ENCODE measurements at places on chromosomes 7 and 10. TPM values are rescaled to one million over a fixed set of nuclear protein-coding genes. Genes with fewer than 3 reads are reported as not detected.

GRCh38 chr7:96959135-96959534 is 46.2 kb upstream of the DLX6 start:
- DNase-seq: no peak
- peaks cover 26% of the 10 kb centered on the region for H3K27me3 ChIP-seq
- H3K27ac ChIP-seq: no peak overlapping the region
- H3K4me3 ChIP-seq: no peak overlapping the region
- no peaks in the 10 kb centered on the region for H3K36me3 ChIP-seq
- no peaks in the 10 kb centered on the region for H3K4me1 ChIP-seq

GRCh38 chr10:95542761-95543160 is 18.4 kb downstream of the SORBS1 start:
- H3K4me3 ChIP-seq: no peak overlapping the region
- H3K36me3 ChIP-seq: no peaks in the 10 kb centered on the region
- H3K4me1 ChIP-seq: no peaks in the 10 kb centered on the region
- no peak overlapping the region for H3K27ac ChIP-seq
- DNase-seq: no peak
- H3K27me3 ChIP-seq: no peaks in the 10 kb centered on the region

GRCh38 chr10:28859791-28860190 is 182.5 kb downstream of the BAMBI start:
- peaks cover 9% of the 10 kb centered on the region for H3K27me3 ChIP-seq
- H3K36me3 ChIP-seq: no peaks in the 10 kb centered on the region
- no peak overlapping the region for H3K27ac ChIP-seq
- H3K4me1 ChIP-seq: no peaks in the 10 kb centered on the region
- no peak for DNase-seq

Gene AFAP1L2
- total RNA-seq: 1.4 TPM

Gene RARRES2
- total RNA-seq: not detected

- H3K27me3 ChIP-seq: peaks cover 6% of the 10 kb centered on the region
- H3K36me3 ChIP-seq: no peaks in the 10 kb centered on the region
- DNase-seq: no peak
- H3K4me1 ChIP-seq: no peaks in the 10 kb centered on the region
- no peak overlapping the region for H3K27ac ChIP-seq
These were observed 22.0 kb upstream of the BTRC start for GRCh38 chr10:101331956-101332355.

DNA sequence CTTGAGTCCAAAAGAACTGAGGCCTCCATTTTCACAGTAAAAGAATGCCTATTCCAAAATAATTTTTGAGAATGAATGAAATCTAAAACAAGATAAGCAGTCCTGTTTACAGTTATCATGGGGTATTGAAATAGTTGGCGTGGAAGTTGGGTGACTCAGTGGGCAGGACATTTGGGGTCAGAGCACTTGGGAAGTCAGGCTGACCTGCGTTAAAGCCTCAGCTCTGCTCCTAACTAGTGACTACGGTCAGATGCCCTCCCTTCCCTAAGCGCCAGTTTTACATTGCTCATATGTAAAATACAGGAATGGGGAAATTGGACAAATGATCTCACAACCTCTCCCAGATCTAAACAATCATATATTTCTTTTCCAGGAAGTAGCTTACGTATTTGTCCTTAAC is 2.3 kb upstream of the PAPSS2 start:
- peaks cover 30% of the 10 kb centered on the region for H3K27me3 ChIP-seq
- H3K4me1 ChIP-seq: peaks cover 8% of the 10 kb centered on the region
- H3K27ac ChIP-seq: no peak overlapping the region
- no peaks in the 10 kb centered on the region for H3K36me3 ChIP-seq
- no peak for DNase-seq

Gene RAB18
- total RNA-seq: 44.6 TPM

- no peak overlapping the region for H3K4me3 ChIP-seq
- no peak overlapping the region for H3K27ac ChIP-seq
- DNase-seq: no peak
- H3K36me3 ChIP-seq: no peaks in the 10 kb centered on the region
- H3K4me1 ChIP-seq: no peaks in the 10 kb centered on the region
These were observed 161.5 kb upstream of the ZNF804B start for GRCh38 chr7:88597941-88598425.

DNA sequence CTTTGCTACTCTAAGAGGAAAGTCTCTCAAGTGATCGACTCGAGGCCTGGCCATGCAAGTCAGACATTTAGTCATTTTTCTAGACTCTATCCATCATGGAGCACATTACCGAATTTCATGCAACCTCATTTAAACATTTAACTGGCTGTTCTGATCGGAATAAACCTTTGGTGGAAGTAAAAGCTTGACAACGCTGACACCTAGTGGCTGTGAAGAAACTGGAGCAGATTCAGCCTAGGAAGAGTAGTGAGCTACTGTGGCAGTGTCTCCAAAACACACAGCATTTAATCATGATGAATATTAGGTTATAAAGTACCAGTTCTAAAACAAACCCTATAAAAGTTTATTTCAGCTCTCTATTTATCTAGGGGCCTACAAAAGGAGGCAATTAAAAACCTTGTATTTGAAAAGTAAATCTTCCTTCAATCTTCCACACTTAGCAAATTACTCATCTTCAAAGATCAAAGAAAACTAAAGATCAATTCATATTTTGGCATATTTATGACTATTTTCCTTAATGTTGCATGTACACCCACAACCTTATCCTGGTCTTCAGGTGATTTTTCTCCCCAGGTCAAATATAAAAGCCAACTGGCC is 175.0 kb downstream of the CTNNA3 start:
- H3K4me3 ChIP-seq: no peak overlapping the region
- no peak overlapping the region for H3K27ac ChIP-seq
- H3K4me1 ChIP-seq: no peaks in the 10 kb centered on the region
- H3K36me3 ChIP-seq: no peaks in the 10 kb centered on the region
- peaks cover 3% of the 10 kb centered on the region for H3K27me3 ChIP-seq

Gene TMEM140
- 10.8 TPM for total RNA-seq

DNA sequence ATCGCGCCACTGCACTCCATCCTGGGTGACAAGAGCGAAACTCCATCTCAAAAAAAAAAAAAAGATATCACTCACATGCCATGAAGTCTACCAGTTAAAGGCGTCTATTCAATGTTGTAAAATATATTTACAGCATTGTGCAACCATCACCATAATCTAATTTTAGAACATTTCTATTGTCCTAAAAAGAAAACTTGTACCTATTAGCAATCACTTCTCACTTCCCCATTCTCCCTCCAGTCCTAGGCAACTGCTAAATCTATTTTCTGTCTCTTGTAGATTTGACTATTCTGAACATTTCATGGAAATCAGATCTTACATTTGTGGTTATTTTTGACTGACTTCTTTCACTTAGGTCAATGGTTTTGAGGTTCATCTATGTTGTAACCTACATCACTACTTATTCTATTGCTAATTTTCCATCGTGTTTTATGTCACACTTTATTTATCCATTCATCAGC is 25.2 kb upstream of the OTUD1 start:
- H3K4me3 ChIP-seq: no peak overlapping the region
- H3K27me3 ChIP-seq: peaks cover 2% of the 10 kb centered on the region
- no peak overlapping the region for H3K27ac ChIP-seq
- no peak for DNase-seq

DNA sequence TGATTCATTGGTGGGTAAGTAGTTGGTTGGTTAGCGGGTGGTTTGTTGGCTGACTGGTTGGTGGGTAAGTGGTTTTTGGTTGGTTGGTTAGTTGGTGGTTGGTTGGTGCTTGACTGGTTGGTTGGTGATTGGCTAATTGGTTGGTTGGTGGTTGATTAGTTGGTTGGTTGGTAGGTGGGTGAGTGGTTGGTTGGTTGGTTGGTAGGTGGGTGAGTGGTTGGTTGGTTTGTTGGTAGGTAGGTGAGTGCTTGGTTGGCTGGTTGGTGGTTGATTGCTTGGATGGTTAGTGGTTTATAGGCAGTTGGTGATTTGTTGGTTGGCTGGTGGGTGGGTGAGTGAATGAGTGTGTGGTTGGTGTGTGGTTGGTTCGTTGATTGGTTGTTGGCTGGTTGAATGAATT is 44.2 kb downstream of the CALML3 start:
- peaks cover 32% of the 10 kb centered on the region for H3K4me1 ChIP-seq
- H3K36me3 ChIP-seq: no peaks in the 10 kb centered on the region
- no peak for DNase-seq

- H3K27ac ChIP-seq: no peak overlapping the region
- no peaks in the 10 kb centered on the region for H3K27me3 ChIP-seq
- no peak for DNase-seq
- no peaks in the 10 kb centered on the region for H3K4me1 ChIP-seq
These were observed 477.7 kb downstream of the TNS3 start for GRCh38 chr7:47104206-47104549.

Gene TMEM236
- total RNA-seq: 0.02 TPM

GRCh38 chr7:139776486-139777132 is 1.2 kb downstream of the HIPK2 start:
- peak; percentile 39 for DNase-seq
- peaks cover 8% of the 10 kb centered on the region for H3K36me3 ChIP-seq
- peak overlapping the region; percentile 93 for H3K27ac ChIP-seq
- peaks cover 11% of the 10 kb centered on the region for H3K27me3 ChIP-seq
- peak overlapping the region; percentile 83 for H3K4me3 ChIP-seq

Gene CXCL12
- not detected for total RNA-seq

Gene CRPPA
- 1.0 TPM for total RNA-seq

Gene RAPGEF5
- 1.5 TPM for total RNA-seq

DNA sequence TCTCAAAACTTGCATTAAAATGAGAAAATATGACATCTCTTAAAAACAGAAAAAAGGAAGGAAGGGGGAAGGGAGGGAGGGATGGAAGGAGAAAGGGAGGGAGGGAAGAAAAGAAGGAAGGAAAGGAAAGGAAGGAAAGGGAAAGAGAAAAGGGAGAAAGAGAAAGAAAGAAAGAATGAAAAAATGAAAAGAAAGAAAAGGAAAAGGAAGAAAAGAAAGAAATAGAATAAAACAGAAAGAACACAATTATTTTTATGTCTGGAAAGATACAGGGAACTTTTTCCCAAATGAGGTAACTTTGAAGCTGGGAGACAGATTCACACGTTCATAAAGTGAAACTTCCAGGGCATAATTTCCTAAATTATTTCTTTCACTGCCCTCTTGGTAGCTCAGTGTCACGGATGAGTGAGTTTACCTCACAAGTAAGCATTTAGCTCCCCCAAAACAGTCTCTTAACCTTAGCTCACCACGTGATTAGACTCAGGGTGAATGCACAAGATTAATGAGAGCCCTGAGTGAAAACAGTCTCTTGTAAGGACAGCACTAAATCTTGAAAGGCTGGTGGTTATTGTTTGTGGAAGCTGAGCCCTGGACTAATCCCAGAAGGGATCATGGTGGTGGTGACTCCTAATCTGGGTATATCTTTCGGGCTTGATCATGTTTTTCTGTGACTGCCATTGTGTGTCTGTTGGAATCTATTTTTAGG is 74.1 kb upstream of the HDAC9 start:
- no peak overlapping the region for H3K27ac ChIP-seq
- DNase-seq: no peak
- no peaks in the 10 kb centered on the region for H3K27me3 ChIP-seq
- no peaks in the 10 kb centered on the region for H3K36me3 ChIP-seq

DNA sequence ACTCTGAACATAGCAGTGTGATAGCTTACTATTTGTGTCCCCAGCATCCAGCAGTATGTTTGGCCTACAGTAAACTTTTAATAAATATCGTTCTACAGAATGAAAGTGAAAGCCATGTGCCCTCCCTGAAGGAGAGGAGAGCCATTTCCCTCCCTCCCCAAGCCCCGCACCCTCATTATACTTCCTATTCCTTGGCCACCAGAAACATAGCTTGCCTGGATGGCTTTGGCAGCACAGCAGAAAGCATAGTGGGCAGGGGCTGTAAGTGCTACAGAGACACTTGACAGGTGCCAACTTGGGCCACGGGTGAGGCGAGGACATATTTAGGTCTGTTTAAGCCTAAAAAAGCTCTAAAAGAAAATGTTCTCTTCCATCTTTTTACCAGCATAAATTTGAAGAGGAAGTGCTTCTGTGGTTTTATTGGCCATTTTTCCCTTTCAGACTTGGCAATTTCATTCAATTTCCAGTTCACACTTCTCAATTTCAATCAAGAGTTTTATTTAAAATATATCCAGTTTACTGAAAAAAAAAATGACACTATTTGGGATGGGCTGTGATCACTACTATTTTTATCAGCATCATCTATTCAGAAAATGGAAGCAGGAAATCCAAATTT is 12.7 kb downstream of the HHEX start:
- H3K4me3 ChIP-seq: no peak overlapping the region
- no peak overlapping the region for H3K27ac ChIP-seq
- no peak for DNase-seq
- H3K36me3 ChIP-seq: no peaks in the 10 kb centered on the region
- peaks cover 18% of the 10 kb centered on the region for H3K4me1 ChIP-seq

All from activated CD4-positive, alpha-beta T cell treated with anti-CD3 and anti-CD28 coated beads for 36 hours (primary cell).